ENCODE measurements at places on chromosomes 5 and 9. TPM values are rescaled to one million over a fixed set of nuclear protein-coding genes. Genes with fewer than 3 reads are reported as not detected.

The OR1Q1 gene
- not detected for total RNA-seq

The MLLT3 gene
- 57.3 TPM for total RNA-seq

The SLC6A18 gene
- total RNA-seq: not detected

The TAL2 gene
- 7.4 TPM for total RNA-seq

The FAM81B gene
- not detected for total RNA-seq

The CCL21 gene
- not detected for total RNA-seq

The CNTNAP3 gene
- 5.4 TPM for total RNA-seq

The CDH18 gene
- total RNA-seq: 2.2 TPM

The SAPCD2 gene
- 31.1 TPM for total RNA-seq

The NEUROG1 gene
- total RNA-seq: 7.3 TPM

The PKD2L2 gene
- not detected for total RNA-seq

The CFAP90 gene
- 0.84 TPM for total RNA-seq

The APBB3 gene
- total RNA-seq: 36.2 TPM

The PDE6A gene
- not detected for total RNA-seq

The FAXDC2 gene
- total RNA-seq: 2.9 TPM

The AK8 gene
- total RNA-seq: 1.3 TPM

The FOXD4L3 gene
- not detected for total RNA-seq

The C9orf50 gene
- 0.27 TPM for total RNA-seq

The MEIKIN gene
- not detected for total RNA-seq

The CMBL gene
- total RNA-seq: 22.2 TPM

The SLC25A2 gene
- 0.72 TPM for total RNA-seq

The WNT8A gene
- total RNA-seq: not detected

The MOB3B gene
- total RNA-seq: 21.8 TPM

The NDUFS6 gene
- 52.3 TPM for total RNA-seq

The UNC13B gene
- total RNA-seq: 58.0 TPM

The ANKRD18B gene
- total RNA-seq: 25.0 TPM

The ADGRV1 gene
- 43.4 TPM for total RNA-seq

The PCDHGB7 gene
- total RNA-seq: 7.0 TPM

The ARHGEF28 gene
- total RNA-seq: 0.91 TPM

The INSL6 gene
- total RNA-seq: not detected

The HTR1A gene
- total RNA-seq: not detected

The IFNA16 gene
- total RNA-seq: not detected

The NMUR2 gene
- not detected for total RNA-seq

The GRM6 gene
- total RNA-seq: not detected

The F2RL1 gene
- 0.20 TPM for total RNA-seq

The ADAMTS2 gene
- total RNA-seq: 1.7 TPM

The SLC4A9 gene
- not detected for total RNA-seq

The FOXB2 gene
- not detected for total RNA-seq

The ARL14EPL gene
- total RNA-seq: not detected

The TARS1 gene
- 214 TPM for total RNA-seq

The ANKRD18A gene
- 7.6 TPM for total RNA-seq

The RXRA gene
- 40.0 TPM for total RNA-seq

The GNE gene
- 24.6 TPM for total RNA-seq

The BSPRY gene
- total RNA-seq: not detected
